Gastroesophageal sphincter (tissue), 4 donors: ENCODE measurements at places on chromosomes 3 and 15. TPM values are rescaled to one million over a fixed set of nuclear protein-coding genes. Genes with fewer than 3 reads are reported as not detected.

GRCh38 chr3:143302638-143303171, 183.1 kb downstream of the CHST2 start:
- peak; percentile 39 for ATAC-seq

- no peak for ATAC-seq
These were observed 788.7 kb upstream of the DPPA4 start for GRCh38 chr3:110126065-110126464.

GRCh38 chr15:68617001-68617400, 38.2 kb downstream of the CORO2B start:
- ATAC-seq = no peak

GRCh38 chr3:65552434-65552833, 486.3 kb downstream of the MAGI1 start:
- ATAC-seq = no peak

- ATAC-seq = no peak
These were observed 309.4 kb upstream of the SOX2 start for GRCh38 chr3:181402347-181402746.

DNA sequence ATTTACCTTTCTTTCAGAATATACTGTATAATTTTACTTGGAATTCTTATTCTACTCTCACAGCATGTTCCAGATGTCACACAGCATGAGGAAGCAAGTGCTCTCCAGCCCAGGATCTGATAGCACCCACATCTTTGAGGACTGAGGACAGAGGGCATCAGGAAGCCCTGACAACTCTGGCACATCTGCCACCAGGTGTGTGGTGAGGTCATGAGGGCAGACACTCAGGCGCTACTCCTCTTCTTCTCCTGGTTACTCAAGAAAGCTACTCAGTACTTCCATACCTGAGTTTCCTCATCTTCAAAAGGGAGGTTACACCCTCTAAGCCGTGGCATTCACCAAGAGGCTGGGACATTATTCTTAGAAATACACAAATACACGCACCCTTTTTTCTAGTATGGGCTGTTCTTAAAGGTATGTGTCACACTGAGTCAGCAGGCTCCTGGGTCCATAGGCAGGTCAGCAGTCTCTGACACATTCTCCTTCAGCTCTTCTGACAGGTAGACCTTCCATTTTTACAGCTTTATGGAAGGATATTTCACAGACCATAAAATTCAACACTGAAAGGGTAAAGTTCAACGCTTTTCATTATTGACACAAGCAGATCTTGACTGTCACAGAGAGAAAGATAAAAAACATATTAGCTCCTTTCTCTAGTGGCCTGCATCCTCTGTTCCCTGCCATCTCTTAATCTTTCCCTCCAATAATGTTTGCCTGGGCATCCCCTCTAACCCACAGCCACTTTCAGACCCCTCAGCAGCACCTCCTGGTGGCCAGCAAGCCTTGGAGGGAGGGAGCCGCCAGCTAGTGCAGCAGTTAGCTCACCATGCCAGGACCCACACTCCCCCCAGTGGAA, 103.2 kb upstream of the TJP1 start:
- peak; percentile 68 for ATAC-seq

- ATAC-seq = no peak
These were observed 65.6 kb downstream of the PLSCR2 start for GRCh38 chr3:146403792-146404191.

DNA sequence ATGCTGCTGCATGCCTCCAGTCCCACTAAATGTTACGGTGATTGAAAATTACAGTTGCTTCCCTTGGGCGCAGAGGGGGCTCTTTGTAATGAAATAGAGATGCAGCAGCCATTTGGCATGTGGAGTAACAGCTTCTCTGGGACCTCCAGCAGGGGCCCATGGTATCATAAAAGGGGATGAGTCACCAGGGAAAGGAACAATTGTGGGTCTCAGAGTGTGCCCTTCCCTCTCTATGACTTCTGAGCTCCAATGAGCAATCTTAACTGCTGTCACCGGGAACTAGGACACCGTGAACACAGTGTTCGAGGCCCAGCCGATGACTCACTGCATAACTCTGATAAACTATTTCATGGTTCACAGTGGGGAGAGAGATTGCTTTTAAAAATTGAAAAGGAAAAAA, 164.8 kb upstream of the NUDT16 start:
- ATAC-seq = no peak

DNA sequence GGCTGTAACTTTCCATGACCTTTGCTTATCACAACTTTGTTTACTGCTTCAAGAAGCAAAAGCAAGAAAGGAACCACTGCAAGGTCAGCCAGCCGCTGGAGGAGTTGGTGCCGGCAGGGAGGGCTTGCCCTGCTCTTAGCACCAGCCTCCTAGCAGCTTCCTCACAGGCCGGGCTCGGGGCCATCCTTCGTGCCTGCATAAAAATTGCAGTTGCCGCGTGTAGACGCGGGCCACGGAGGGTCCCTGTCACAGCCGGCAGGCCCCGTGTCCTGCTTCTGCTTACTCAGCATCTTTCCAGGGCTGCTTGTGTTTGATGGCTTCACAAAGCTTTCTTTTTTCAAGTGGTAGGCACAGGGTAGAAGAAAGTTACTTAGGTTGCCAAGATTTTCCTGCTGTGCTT, 84.4 kb downstream of the PGPEP1L start:
- no peak for ATAC-seq

DNA sequence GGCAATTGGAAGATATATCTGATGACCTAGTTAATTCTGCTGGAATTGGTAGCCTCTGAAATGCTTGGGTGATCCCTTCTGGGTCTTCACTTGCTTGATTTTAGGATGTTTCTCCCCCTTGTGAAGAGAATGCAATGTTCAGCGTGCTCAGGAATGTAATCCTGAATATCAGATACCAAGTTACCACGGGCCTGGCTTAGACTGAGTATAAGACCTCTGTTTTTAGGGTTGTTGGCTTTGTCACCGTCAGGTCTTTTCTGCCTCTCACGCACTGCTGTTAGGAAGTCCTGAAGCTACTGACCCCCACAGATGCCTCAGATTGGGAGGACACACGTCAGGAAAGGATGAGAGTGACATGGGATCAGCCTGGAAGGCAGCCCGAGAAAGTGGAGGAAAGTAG, 198.5 kb downstream of the CDIN1 start:
- ATAC-seq = no peak

GRCh38 chr3:8491271-8492144, 10.1 kb upstream of the LMCD1 start:
- ATAC-seq = peak; percentile 4

GRCh38 chr3:178084938-178085816, 451.1 kb upstream of the KCNMB2 start:
- ATAC-seq = peak; percentile 86

GRCh38 chr3:151926956-151927355, 53.5 kb downstream of the SUCNR1 start:
- no peak for ATAC-seq

DNA sequence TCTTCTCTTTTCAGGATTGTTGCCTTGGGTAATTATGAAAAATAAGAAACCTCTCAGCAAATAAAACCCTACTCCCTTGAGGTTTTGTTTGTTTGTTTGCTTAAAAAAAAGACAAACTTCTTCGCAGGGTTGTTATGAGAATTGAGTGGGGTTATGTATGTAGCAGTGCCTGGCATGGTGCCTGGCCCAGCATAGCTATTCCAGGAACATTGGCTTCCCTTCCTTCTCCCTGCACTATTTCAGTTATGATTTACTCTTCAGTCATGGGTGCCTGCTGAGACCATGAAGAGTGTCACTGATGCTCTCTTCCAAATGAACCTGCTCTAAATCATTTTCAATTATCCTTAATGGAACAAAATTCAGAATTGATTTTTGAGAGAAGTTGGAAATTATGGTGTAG, 283.5 kb upstream of the ROPN1 start:
- ATAC-seq = peak; percentile 44

GRCh38 chr3:186077466-186077865, 31.4 kb downstream of the ETV5 start:
- no peak for ATAC-seq

GRCh38 chr15:52318729-52319500, 23.3 kb upstream of the MYO5C start:
- ATAC-seq = no peak

DNA sequence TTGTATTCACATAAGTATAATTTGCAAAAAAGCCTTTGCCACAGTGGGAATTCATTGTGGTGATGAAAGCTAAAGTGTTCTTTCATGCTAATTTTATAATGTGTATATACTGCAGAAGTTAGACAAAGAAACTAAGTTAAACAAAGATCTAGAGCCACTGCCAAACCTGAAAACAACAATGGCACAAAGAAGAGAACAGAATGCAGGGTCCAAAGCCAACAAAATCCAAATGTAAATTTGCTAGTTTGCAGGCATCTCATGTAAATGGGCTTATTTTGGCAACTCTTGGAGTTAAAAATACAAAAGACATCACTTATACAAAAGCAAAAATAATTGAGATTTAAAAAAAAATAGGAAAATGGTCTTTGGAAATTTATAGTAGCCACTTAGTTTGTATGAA, 123.0 kb downstream of the TCF12 start:
- no peak for ATAC-seq

DNA sequence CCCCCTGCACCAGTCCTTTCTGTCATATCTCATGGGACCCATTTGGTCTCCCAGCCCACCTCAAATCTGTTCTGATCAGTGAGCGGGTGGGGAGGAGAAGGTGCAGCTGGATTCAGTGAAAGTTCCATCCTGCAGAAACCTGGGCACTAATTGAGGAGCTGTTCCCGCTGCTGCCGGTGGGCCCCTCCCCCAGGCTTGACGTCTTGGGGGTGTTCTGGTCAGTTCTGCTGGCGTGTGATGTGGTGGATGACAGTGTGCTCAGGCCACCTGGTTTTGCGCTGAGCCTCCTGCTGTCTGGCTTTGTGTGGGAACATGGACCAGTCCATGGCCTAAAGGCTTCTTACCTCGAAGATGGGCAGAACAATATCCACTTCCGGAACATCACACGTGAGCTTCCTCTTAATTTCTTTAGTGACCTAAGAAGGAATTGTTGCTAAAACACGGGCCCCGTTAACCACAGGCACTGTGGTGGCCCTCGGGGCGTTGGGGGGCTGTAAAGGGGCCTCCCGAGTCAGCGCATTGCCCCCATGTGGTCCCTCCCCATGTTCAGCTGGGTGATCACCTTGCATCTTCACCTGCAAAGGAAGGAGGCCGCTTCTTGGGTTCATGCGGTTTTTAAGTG, 59.7 kb downstream of the RGMA start:
- ATAC-seq = no peak

DNA sequence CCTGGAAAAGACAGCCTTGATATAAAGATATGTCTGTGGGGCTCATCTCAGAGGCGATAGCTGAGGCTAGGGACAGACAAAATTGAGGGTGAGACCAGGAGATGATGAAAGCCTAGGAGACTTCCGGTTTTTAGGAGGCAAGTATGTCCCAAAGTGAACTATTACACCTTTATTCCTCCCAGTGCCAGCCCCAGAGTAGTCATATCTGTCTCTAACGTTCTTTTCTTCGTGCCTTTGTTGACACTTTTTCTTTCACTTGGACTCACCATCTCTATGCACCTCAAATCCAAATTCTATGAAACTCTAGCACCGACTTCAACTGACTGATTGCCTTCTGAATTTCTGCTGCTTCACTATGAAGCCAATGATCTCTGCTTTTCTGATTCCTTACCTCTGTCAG, 93.8 kb upstream of the RASGRP1 start:
- no peak for ATAC-seq

GRCh38 chr3:151867666-151868065, 5.8 kb upstream of the SUCNR1 start:
- ATAC-seq = no peak

DNA sequence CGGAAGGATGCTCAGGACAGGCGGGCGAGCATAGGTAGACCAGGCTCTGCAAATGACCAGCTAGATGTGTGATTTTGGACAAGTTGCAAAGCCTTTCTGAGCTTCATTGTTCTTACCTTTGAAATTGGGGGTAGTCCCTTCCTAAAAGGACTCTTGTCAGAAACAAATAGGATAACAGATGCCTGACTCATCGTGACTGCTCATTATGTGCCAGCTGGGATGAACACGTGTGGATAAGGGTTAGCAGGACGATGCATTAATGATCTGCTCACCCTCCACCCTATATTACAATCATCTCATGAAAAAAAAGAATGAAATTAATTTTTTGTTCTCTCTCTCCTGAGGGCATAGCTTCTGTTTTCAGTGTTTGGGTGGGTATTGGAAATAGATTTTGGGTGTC, 223.4 kb downstream of the NR2F2 start:
- ATAC-seq = no peak

DNA sequence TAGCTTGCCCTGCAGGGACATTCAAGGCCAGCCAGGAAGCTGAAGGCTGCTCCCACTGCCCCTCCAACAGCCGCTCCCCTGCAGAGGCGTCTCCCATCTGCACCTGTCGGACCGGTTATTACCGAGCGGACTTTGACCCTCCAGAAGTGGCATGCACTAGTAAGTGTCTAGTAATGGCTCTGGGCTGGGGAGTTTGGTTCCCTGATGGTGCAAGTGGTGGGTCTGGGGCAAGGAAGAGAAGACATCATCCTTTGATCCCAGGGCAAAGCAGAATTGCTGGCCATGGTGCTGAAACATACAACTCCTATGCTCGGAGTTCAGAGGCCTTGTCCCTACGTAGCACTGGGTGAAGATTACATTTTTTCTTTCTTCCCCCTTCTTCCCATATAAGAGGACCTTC, 311.4 kb downstream of the EPHB1 start:
- ATAC-seq = no peak

Gene PDCD7
- total RNA-seq = 29.9 TPM

Gene EPHB1
- 2.5 TPM for total RNA-seq

Gene ANKRD63
- 1.6 TPM for total RNA-seq

Gene RPL39L
- 5.4 TPM for total RNA-seq

Gene CCR3
- total RNA-seq = not detected

Gene PLA2G4E
- 0.67 TPM for total RNA-seq

Gene LYZL4
- total RNA-seq = not detected

Gene ISLR2
- total RNA-seq = 1.2 TPM

Gene CPN2
- total RNA-seq = not detected

Gene ZNF620
- total RNA-seq = 3.4 TPM

Gene PRSS50
- not detected for total RNA-seq

Gene SLC6A1
- not detected for total RNA-seq

Gene STXBP5L
- total RNA-seq = 0.94 TPM

Gene LMLN
- total RNA-seq = 4.0 TPM

Gene SLC12A1
- not detected for total RNA-seq

Gene EPHA3
- total RNA-seq = 9.3 TPM

Gene CCDC39
- not detected for total RNA-seq

Gene MUSTN1
- total RNA-seq = 20.8 TPM

Gene CX3CR1
- total RNA-seq = 0.31 TPM
